Stimulated activated CD4-positive, alpha-beta T cell treated with anti-CD3 and anti-CD28 coated beads, Interleukin-15, amount 100 ng/mL, for 24 hours (primary cell): ENCODE measurements at places on chromosomes 12 and 14.

DNA sequence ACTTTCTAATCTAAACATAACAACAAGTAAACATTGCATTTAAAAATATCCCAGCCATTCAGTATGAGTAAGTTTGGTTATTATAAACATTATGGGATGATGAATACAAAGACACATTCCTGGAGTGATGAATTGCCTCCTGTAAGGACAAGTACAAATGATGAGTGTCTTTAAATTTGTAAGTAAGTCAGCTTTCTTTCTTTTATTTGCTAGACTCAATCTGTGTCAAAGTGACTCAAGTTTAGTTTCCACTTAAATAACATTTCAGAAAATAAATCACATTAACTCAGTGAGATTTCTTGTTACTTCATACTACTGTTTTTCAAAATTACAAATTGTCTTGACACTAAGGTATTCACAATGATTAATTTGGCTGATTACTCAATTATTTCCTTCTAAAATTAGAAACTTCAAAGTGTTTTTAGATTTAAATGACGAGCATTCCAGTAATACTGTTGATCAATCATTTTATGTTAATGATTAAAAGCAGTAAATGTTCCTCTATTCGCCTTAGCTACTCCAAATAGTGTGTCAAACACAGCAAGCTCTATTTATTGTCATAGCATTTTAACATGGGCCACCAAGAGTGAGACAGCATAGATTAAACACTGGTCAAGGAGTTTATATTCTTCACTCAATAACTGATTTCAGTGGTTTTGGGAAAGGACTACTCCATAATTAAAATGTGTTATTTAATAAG lies 658.0 kb upstream of the MDGA2 start:
- no peak for DNase-seq

- no peak for DNase-seq
These were observed 57.4 kb downstream of the ACSM4 start for GRCh38 chr12:7361265-7361664.

DNA sequence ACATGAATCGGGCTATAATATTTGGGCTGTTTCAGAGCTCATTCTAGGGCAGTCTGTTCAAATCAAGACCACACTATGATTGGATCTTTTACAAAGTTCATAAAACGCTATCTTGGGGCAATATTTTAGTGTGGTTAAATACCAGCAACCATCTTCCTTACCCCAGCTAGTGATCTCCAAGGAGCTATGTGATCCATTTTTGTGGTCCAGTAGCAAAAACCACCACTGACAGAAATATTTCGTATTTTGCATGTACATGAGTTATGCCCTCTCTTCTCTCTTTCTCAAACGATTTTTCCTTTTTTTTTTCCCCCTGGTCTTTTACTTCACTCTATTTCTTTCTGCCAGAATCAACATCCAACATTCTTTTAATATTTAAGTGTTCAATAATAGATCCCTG lies 280.6 kb upstream of the KITLG start:
- no peak for DNase-seq

- no peak for DNase-seq
These were observed 319.1 kb downstream of the PPFIA2 start for GRCh38 chr12:81440001-81440400.

GRCh38 chr12:56206452-56207166 lies 15.1 kb downstream of the RNF41 start:
- peak; percentile 57 for DNase-seq

DNA sequence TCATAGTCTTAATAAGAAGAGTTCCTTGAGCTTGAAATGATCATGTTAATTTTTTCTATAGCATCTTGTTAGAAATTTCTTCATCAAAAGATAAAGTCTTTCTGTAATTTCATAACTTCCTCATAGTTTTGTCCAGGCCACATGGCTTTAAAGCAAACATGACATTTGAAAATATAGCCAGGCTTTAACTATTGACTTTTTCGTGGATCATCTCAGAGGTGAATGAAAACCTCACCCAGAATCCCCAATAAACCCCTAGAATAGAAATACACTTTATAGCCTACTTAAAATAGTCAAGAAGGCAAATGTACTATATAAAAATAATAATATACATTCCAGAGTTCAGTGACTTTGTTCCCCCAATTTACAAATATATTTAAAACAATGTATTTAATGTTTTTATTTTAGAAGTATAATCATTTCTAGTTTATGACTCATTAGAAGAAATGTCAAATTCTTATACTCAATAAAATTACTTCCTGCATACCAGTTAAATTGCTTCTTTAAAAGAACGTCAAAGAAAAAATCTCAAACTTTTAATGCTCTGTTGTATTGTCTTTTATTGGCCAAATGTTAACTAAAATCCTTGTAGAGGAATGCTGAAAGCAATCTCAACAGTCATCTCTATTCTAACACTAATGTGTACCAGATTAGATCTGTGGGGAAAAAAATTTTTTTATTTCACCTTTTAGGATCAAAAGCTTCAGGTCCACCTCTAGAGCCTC lies 21.6 kb downstream of the EXOC5 start:
- DNase-seq = no peak

- DNase-seq = no peak
These were observed 300.4 kb downstream of the SNAPC1 start for GRCh38 chr14:62062645-62063044.

GRCh38 chr12:116201908-116202307 lies 75.6 kb downstream of the MED13L start:
- DNase-seq = no peak

GRCh38 chr12:8950221-8950527 lies 729 bp upstream of the M6PR start:
- no peak for DNase-seq

DNA sequence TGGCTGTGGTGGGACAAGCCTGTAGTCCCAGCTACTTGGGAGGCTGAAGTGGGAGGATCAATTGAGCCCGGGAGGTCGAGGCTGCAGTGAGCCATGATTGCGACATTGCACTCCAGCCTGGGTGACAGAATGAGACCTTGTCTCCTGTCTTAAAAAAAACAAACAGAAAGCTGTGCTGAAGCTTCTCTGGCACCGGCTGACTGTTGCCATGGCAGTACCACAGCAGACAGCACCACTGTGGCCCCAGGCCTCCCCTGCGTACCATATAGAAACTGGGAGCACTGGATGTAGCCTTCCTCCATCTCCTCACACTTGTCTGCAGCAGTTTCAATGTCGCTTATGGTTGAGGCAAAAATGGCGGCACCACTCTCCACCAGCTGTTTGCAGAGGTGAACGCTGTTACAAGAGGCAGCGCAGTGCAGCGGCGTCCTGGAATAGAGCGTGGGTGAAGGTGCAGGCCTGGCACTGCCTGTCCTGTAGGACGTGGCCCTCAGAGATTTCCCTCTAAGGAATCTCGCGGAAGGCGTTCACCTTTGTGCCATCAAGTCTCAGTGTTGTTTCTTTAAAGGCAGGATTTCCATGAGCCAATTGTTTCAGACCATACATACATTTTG lies 21.9 kb downstream of the ZFYVE21 start:
- no peak for DNase-seq

DNA sequence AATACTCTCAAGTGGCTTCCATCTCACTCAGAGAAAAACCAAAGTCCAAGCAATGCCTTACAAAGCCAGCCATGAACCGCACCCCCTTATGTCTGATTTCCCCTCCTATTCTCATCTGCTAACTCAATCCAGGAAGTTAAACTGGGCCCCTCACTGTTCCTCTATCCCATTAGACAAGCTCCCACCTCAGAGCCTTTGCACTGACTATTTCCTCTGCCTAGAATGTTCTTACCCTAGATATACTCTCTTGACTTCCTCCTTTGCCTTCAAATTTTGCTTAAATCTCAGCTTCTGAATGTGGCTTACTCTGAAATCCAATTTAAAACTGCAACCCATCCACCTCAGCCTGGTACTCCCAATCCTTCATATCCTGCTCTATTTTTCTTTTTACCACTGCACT lies 257.0 kb upstream of the USP15 start:
- DNase-seq = no peak

GRCh38 chr12:60337839-60338549 lies 742.2 kb downstream of the SLC16A7 start:
- DNase-seq = no peak
